ENCODE measurements at places on chromosomes 13 and 19. TPM values are rescaled to one million over a fixed set of nuclear protein-coding genes. Genes with fewer than 3 reads are reported as not detected.

Gene KCNRG
- polyA plus RNA-seq, result 0.44 TPM

Gene PTH2
- polyA plus RNA-seq, result not detected

Gene METTL21C
- not detected for polyA plus RNA-seq

Gene ZNF836
- polyA plus RNA-seq, result 17.1 TPM

Gene SPINT2
- 49.5 TPM for polyA plus RNA-seq

Gene C19orf12
- 33.0 TPM for polyA plus RNA-seq

Gene CACNG6
- not detected for polyA plus RNA-seq

Gene MAMSTR
- polyA plus RNA-seq, result 0.40 TPM

Gene LIM2
- polyA plus RNA-seq, result 0.38 TPM

Gene LPAR2
- 37.8 TPM for polyA plus RNA-seq

Gene NLRP4
- polyA plus RNA-seq, result not detected

Gene SERP2
- 0.47 TPM for polyA plus RNA-seq

Gene ZNF30
- 6.9 TPM for polyA plus RNA-seq

Gene ZNF547
- polyA plus RNA-seq, result 1.7 TPM

Gene C19orf18
- polyA plus RNA-seq, result 0.41 TPM

Gene GPC5
- polyA plus RNA-seq, result 0.08 TPM

Gene ACTMAP
- 2.9 TPM for polyA plus RNA-seq

- no peak overlapping the region for H3K4me3 ChIP-seq
- no peak overlapping the region for H3K27ac ChIP-seq
- H3K36me3 ChIP-seq, result no peaks in the 10 kb centered on the region
- peaks cover 26% of the 10 kb centered on the region for H3K27me3 ChIP-seq
- DNase-seq, result no peak
Observed at GRCh38 chr19:50721441-50722137, 1.6 kb upstream of the CLEC11A start.

- no peaks in the 10 kb centered on the region for H3K4me1 ChIP-seq
- H3K36me3 ChIP-seq, result no peaks in the 10 kb centered on the region
- no peaks in the 10 kb centered on the region for H3K27me3 ChIP-seq
- no peak overlapping the region for H3K4me3 ChIP-seq
- no peak overlapping the region for H3K27ac ChIP-seq
- no peak for DNase-seq
Observed at GRCh38 chr13:52061587-52061986, 37.1 kb downstream of the UTP14C start.

- H3K27me3 ChIP-seq, result no peaks in the 10 kb centered on the region
- DNase-seq, result no peak
- no peaks in the 10 kb centered on the region for H3K4me1 ChIP-seq
- no peak overlapping the region for H3K4me3 ChIP-seq
- no peaks in the 10 kb centered on the region for H3K36me3 ChIP-seq
Observed at GRCh38 chr13:105925496-105925895, 610.0 kb downstream of the EFNB2 start.

DNA sequence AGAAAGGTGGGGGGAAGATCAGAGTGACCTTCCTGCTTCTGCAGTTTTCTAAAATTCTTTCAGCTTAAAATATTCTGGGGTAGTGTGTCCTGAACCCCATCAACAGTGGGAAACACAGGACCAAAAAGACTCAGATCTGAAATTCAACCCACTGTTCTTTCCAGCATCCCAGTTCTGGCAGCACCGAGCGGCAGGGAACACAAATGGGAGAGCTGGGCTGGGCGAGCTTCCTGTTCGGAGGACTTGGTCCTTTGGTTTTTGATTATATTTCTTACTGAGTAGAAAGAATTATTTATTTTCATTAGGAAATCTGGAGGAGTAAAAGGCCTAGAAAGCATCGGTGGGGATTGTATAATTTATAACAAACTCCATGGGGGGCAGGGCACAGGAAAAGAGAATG, 239.1 kb downstream of the COG6 start:
- H3K4me1 ChIP-seq, result peaks cover 24% of the 10 kb centered on the region
- H3K27me3 ChIP-seq, result no peaks in the 10 kb centered on the region
- H3K36me3 ChIP-seq, result no peaks in the 10 kb centered on the region
- DNase-seq, result no peak
- H3K27ac ChIP-seq, result no peak overlapping the region

DNA sequence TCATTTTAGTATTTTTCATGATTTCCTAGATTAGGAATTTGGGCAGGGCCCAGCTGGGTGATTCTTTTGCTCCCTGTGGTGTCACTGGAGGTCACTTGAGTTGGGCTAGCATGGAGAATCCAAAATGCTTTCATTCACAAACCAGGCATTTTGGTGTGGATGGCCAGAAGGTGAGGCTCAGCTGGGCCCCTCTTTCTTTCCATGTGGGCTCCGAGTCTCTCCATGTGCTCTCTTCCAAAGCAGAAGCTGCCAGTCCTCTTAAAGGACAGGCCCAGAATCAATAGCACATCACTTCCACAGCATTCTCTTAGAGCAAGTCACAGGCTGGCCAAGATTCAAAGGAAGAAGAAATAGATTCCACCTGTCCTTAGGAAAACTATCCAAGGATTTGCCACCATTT, 21.8 kb upstream of the IGLON5 start:
- H3K27me3 ChIP-seq, result peaks cover 5% of the 10 kb centered on the region
- no peaks in the 10 kb centered on the region for H3K4me1 ChIP-seq
- no peak overlapping the region for H3K27ac ChIP-seq

GRCh38 chr13:114008964-114009589, 35.2 kb upstream of the C13orf46 start:
- no peaks in the 10 kb centered on the region for H3K27me3 ChIP-seq
- H3K4me3 ChIP-seq, result no peak overlapping the region
- H3K4me1 ChIP-seq, result no peaks in the 10 kb centered on the region
- no peak overlapping the region for H3K27ac ChIP-seq

DNA sequence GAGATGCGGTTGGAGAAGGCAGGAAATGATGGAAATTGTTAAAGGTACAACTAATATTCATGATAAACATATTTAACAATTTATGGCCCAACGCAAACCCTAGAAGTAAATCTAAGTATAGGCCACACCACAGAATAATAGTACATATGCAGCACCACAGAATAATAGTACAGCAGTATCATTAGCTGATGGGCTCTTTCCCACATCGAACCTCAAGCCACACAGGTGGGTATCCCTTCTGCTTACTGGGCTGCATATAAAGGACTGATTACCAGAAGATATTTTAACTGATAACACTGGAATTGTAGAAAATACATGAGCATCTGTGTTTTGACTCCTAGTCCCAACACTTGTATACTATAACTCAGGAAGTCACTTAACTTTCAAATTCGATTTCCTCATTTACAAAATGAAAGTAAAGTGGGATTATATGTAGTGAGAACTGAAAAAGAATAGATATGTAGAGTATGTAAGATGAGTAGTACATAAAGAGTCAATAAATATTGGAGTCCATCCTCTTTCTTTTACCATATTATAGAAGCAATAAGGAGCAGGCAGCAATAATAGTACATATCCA, 91.5 kb downstream of the TSC22D1 start:
- no peak overlapping the region for H3K27ac ChIP-seq
- peaks cover 13% of the 10 kb centered on the region for H3K4me1 ChIP-seq
- peak overlapping the region; percentile 2 for H3K4me3 ChIP-seq
- no peaks in the 10 kb centered on the region for H3K27me3 ChIP-seq
- no peak for DNase-seq

- no peaks in the 10 kb centered on the region for H3K36me3 ChIP-seq
- no peak overlapping the region for H3K27ac ChIP-seq
- H3K27me3 ChIP-seq, result peaks cover 4% of the 10 kb centered on the region
- peaks cover 28% of the 10 kb centered on the region for H3K4me1 ChIP-seq
- H3K4me3 ChIP-seq, result no peak overlapping the region
- peak; percentile 58 for DNase-seq
Observed at GRCh38 chr19:41641879-41642485, 15.1 kb upstream of the CEACAM4 start.

GRCh38 chr19:31574251-31574973, 225.2 kb upstream of the TSHZ3 start:
- H3K4me1 ChIP-seq, result no peaks in the 10 kb centered on the region
- no peaks in the 10 kb centered on the region for H3K27me3 ChIP-seq
- no peaks in the 10 kb centered on the region for H3K36me3 ChIP-seq
- no peak overlapping the region for H3K27ac ChIP-seq

DNA sequence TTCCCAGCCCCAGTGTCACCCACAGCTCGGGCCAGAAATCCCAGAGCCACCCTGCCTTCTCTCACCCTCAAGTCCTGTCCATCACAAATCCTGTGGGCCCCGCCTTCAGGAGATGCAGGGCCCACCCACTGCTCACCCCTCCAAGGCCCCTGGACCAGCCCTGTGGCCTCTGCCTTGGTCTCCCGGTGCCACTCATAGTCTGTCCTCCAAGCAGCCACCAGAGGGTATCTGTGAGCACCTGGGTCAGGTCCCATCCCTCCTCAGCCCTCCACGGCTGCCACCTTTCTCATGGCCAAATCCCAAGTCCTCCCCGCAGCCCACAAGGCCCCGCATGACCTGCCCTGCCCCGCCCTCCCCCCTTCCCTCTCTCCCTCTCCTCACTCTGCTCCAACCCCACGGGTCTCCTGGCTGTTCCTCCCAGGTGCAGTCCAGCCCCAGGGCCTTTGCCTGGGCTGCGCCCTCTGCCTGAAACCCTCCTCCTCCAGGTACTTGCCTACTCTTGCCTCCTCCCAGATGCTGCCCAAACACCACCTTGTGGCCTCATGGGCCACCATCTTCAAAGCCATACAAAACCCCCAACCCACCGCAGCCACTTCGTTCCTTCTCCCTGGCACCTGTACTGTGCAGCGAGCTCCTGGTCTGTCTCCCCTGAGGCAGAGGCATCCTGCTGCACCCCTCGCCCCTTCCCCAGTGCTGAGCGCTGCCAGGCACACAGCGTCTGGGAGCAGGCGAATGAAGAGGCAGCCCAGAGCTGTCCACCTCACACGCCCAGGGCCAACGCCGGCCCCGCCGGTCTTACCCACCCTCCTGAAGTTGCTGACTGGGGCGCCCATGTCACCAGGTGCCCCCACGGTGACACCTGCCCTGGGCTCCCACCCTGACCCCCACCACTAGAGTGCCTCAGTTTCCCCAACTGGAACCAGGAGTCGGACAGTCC, 13.2 kb upstream of the UQCR11 start:
- no peaks in the 10 kb centered on the region for H3K4me1 ChIP-seq
- no peaks in the 10 kb centered on the region for H3K27me3 ChIP-seq
- DNase-seq, result no peak
- H3K36me3 ChIP-seq, result no peaks in the 10 kb centered on the region

GRCh38 chr19:29277102-29277501, 64.2 kb upstream of the UQCRFS1 start:
- no peaks in the 10 kb centered on the region for H3K27me3 ChIP-seq
- peaks cover 6% of the 10 kb centered on the region for H3K4me1 ChIP-seq
- no peaks in the 10 kb centered on the region for H3K36me3 ChIP-seq
- H3K4me3 ChIP-seq, result no peak overlapping the region

GRCh38 chr13:59112221-59112718, 1051.5 kb downstream of the DIAPH3 start:
- H3K4me1 ChIP-seq, result no peaks in the 10 kb centered on the region
- no peaks in the 10 kb centered on the region for H3K27me3 ChIP-seq
- H3K27ac ChIP-seq, result no peak overlapping the region
- H3K4me3 ChIP-seq, result no peak overlapping the region
- DNase-seq, result no peak

DNA sequence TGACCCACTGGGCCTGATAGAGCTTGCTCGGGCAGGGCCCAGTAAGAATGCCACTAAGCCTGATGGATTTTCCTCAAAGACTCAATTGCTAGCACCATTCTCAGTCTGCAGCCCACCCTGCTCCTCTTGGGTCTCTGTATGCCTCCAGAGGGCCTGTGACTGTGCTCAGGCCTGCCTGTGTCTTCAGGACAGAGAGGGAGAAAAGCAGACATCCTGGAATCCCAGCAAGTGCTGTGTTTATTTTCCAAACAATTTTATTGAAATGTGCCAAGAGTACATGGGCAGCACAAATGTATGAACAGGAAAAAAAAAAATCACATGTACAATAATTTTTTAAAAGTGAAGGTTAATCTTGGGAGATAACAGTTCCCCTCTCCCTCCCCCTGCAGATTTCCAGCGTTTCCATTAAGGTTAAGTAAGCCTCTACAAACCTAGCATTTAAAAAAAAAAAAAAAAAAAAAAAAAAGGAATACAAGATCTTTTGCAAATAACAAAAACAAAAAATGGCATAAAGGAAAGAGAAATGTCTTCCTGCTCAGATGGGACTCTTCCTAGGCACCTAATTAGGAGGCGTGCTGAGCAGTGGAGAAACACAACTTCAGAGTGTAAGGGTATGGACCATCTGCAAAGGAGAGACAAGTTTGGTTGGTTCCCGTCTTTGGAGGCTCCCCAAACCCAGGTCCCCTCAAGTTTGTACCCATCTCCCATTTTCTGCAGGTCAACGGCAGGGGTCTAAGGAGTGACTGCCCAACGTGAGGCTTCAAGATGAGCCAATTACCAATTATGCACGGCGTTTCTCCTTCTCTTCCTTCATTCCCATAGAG, 4.8 kb upstream of the ECH1 start:
- peak; percentile 35 for DNase-seq
- H3K36me3 ChIP-seq, result peaks cover 54% of the 10 kb centered on the region
- peaks cover 19% of the 10 kb centered on the region for H3K4me1 ChIP-seq
- no peaks in the 10 kb centered on the region for H3K27me3 ChIP-seq

- no peaks in the 10 kb centered on the region for H3K36me3 ChIP-seq
- no peak overlapping the region for H3K4me3 ChIP-seq
- peaks cover 7% of the 10 kb centered on the region for H3K27me3 ChIP-seq
- no peaks in the 10 kb centered on the region for H3K4me1 ChIP-seq
- no peak for DNase-seq
Observed at GRCh38 chr13:29428310-29429181, 166.9 kb downstream of the SLC7A1 start.

- H3K4me1 ChIP-seq, result peaks cover 48% of the 10 kb centered on the region
- no peaks in the 10 kb centered on the region for H3K27me3 ChIP-seq
- DNase-seq, result peak; percentile 72
- peak overlapping the region; percentile 77 for H3K27ac ChIP-seq
- H3K36me3 ChIP-seq, result peaks cover 5% of the 10 kb centered on the region
- peak overlapping the region; percentile 75 for H3K4me3 ChIP-seq
Observed at GRCh38 chr19:4369888-4370260, 26.5 kb downstream of the MPND start.

DNA sequence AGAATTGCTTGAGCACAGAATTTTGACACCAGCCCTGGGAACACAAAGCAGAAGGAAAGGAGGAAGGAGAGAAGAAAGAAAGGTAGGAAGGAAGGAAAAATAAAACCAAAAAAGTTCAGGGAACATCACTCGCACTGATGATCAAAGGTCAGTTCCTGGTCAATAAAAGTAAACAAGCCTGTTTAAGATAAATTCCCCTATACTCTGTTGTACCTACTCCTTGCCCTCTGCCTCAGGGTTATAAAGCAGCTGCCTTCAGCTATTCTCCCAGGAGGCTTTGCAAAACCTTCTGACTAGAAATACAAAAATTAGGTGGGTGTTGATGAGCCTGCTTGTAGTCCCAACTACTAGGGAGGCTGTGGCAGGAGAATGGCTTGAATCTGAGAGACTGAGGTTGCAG, 14.9 kb upstream of the ZNF91 start:
- H3K36me3 ChIP-seq, result no peaks in the 10 kb centered on the region
- DNase-seq, result no peak
- no peak overlapping the region for H3K27ac ChIP-seq
- H3K4me1 ChIP-seq, result no peaks in the 10 kb centered on the region
